ENCODE measurements at places on chromosomes 13 and 19.

- DNase-seq: no peak
Observed at GRCh38 chr19:4829001-4829712, 2.4 kb downstream of the TICAM1 start.

GRCh38 chr13:114140906-114141250 is 8.5 kb upstream of the RASA3 start:
- DNase-seq: no peak

DNA sequence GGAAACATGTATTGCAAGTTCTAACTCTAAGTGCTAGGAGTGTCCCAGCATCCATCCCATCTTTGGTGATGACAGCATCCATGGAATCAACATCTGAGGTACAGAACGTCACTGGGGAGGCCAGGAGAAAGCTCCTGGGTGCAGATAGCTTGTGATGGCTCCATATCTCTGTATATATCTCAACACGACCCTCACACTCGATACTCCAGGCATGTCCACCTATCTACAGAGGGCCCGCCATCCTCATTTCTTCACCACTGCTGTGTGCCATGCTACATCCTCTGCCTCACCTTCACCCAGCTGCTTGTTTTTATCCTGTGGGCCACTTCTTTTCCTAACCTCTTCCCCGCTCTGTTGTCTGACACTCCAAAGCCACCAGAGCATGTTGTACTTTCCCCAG is 100.4 kb upstream of the SERP2 start:
- DNase-seq: no peak

DNA sequence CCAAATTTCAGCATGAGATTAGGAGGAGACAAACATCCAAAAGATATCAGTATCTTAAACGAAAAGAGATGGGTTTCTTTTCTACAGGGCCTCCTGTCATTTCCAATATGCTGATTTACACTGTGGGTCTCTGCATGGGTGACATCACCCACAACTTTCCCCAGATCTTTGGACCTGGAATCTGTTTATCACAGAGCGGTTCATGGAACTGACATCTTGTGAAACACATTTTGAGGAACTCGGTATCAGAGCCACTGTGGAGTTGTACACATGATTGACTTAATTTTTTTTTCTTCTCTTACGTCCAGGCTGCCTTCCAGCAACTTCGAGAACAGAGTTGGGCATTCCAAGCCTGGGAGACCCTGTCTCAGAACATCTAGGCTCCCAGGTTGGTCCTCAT is 80.2 kb upstream of the SERP2 start:
- DNase-seq: no peak

- DNase-seq: peak; percentile 56
Observed at GRCh38 chr19:14434543-14435319, 1.6 kb downstream of the PKN1 start.

- no peak for DNase-seq
Observed at GRCh38 chr19:46529622-46530451, 34.2 kb upstream of the PNMA8B start.

DNA sequence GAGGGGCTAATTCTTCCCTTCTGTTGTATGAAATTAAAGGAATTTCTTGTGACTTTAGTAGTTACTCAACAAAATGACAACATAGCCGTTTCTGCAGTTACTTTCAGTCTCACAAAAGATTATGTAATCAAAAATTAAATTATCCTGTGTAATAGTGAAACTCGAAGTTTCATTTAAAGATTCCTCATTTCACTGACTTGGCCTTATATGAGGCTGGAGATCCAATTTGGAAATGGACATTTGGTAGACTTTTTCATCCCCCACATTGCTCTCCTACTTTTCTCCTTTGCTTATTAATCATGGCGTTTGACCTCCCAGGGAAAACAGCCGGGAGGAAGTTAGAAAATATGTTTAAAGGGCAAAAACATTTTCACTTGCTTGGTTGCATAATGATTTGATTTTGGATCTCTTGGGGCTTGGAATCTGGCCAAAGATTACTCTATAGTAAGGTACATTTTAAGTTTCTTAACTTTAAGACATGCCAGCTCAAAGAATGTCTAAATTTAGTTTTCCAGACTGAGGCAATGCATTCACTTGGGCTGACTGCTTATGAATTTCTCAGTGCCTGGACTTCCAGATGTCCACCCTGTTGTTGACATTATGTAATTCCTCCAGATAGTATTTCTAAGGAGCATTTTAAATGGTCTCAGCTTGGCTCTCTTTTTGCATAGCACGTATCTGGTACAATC is 1364.9 kb upstream of the MIR17HG start:
- DNase-seq: peak; percentile 26

DNA sequence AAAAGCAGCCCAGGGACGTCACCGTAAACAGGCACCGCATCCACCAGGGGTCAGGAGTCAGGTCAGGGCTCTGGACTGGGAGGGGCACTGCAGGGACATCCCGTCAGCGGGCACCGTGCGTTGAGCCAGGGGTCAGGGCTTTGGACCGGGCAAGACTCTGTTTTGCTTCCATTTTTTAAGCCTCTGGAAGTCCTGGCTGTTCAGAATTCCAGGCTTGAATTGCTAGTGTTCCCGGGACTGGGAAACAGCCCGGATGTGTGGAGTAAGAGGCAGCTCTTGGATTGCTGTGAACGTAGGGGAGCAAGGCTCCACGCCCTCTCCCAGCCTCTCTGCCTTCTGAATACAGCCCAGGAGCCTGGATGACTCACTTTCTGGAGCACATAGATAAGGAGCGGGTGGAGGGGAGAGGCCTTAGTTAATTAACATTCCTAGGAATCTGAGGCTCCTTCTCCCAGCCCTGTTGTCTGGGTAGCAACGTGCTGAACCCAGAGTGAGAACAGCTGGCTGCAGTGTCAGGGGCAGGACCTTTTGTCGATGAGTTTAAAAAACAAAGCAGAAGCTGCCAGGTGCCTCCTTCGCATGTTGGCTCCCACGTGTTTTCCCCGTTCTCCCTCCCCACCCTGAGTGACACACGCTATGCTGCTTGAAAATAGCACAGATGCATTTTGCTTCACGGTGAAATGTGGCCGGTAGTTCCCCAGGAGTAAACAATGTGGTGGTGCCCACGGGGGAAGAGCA is 21.9 kb downstream of the ATP11A start:
- peak; percentile 69 for DNase-seq

DNA sequence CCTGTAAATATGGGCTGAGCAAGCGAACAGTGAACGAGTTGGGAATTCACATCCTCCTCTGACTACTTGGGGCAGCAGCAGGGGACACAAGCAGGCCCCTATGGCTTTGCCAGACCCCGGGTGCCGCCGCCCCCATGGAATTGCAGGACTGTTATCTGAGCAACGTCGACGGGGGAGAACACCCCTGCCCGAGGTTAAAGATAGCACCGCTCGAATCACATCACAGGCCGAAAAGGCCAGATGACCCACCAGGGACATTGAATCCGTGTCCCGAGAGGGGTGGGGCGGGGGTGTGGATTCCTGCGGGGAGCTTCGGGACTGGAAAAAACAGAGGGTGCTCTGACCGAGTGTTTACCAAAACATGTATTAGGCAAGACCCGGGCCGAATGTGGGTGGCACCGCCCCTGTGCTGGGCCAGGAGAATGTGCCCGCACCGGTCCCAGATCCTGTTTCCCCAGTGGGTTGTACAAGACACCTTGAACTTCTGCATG is 9.1 kb downstream of the FEM1A start:
- DNase-seq: no peak

All from non-pigmented ciliary epithelial cell (primary cell).